Epithelial cell of alveolus of lung (primary cell): ENCODE measurements at places on chromosomes 6 and 20. TPM values are rescaled to one million over a fixed set of nuclear protein-coding genes. Genes with fewer than 3 reads are reported as not detected.

SLC17A1 gene
- total RNA-seq: not detected in 2 replicates

PTGIS gene
- total RNA-seq: 3.6 and 6.3 TPM in 2 replicates

CDK19 gene
- 8.3 and 16.6 TPM in 2 replicates for total RNA-seq

OOEP gene
- total RNA-seq: 0.78 TPM in 1 of 2 replicates, not detected in the other

C6orf52 gene
- 3.9 TPM in 1 of 2 replicates, not detected in the other for total RNA-seq

SLC35B2 gene
- 82.9 and 95.5 TPM in 2 replicates for total RNA-seq

SNAI1 gene
- 11.7 and 12.4 TPM in 2 replicates for total RNA-seq

MARCKS gene
- total RNA-seq: 121 and 182 TPM in 2 replicates

HLA-DOA gene
- total RNA-seq: 0.16 TPM in 1 of 2 replicates, not detected in the other

RIN2 gene
- 25.9 and 26.6 TPM in 2 replicates for total RNA-seq

RIMS1 gene
- 0.16 and 0.91 TPM in 2 replicates for total RNA-seq

DEFB132 gene
- not detected in 2 replicates for total RNA-seq

ABT1 gene
- total RNA-seq: 15.0 and 19.6 TPM in 2 replicates

KIF6 gene
- under 0.01 and 0.32 TPM in 2 replicates for total RNA-seq

OXT gene
- total RNA-seq: not detected in 2 replicates

RSPO3 gene
- 0.26 and 3.8 TPM in 2 replicates for total RNA-seq

TMX4 gene
- 17.1 and 25.3 TPM in 2 replicates for total RNA-seq

PCSK2 gene
- total RNA-seq: 0.48 TPM in 1 of 2 replicates, not detected in the other

MMP24OS gene
- total RNA-seq: 31.9 and 36.7 TPM in 2 replicates

ANKRD66 gene
- total RNA-seq: not detected in 2 replicates

SERINC3 gene
- total RNA-seq: 74.5 and 93.3 TPM in 2 replicates

SLC17A5 gene
- 16.0 and 21.2 TPM in 2 replicates for total RNA-seq

SCGN gene
- not detected in 2 replicates for total RNA-seq

KIF25 gene
- total RNA-seq: 0.56 TPM in 1 of 2 replicates, not detected in the other

OR12D3 gene
- total RNA-seq: not detected in 2 replicates

C6orf118 gene
- total RNA-seq: not detected in 2 replicates

EPHA7 gene
- 1.2 and 1.4 TPM in 2 replicates for total RNA-seq

LGSN gene
- total RNA-seq: not detected in 2 replicates

IMPG1 gene
- 0.26 TPM in 1 of 2 replicates, not detected in the other for total RNA-seq

HUS1B gene
- 0.40 and 0.91 TPM in 2 replicates for total RNA-seq

SMLR1 gene
- total RNA-seq: not detected in 2 replicates

PGC gene
- total RNA-seq: 0.24 TPM in 1 of 2 replicates, not detected in the other

RANBP9 gene
- 21.1 and 32.5 TPM in 2 replicates for total RNA-seq

BCAS1 gene
- total RNA-seq: not detected in 2 replicates

PRSS35 gene
- 1.6 and 3.7 TPM in 2 replicates for total RNA-seq

MAFB gene
- total RNA-seq: 0.39 and 3.0 TPM in 2 replicates

TTBK1 gene
- not detected in 2 replicates for total RNA-seq

TP53TG5 gene
- total RNA-seq: not detected in 2 replicates

WASF1 gene
- total RNA-seq: 10.2 and 24.8 TPM in 2 replicates

HCRTR2 gene
- not detected in 2 replicates for total RNA-seq

GPR63 gene
- 0.64 and 1.7 TPM in 2 replicates for total RNA-seq

NKAPL gene
- total RNA-seq: 2.3 and 2.5 TPM in 2 replicates

SKIC2 gene
- 40.0 and 43.1 TPM in 2 replicates for total RNA-seq

COL20A1 gene
- total RNA-seq: not detected in 2 replicates

ID4 gene
- total RNA-seq: 0.52 and 11.9 TPM in 2 replicates

CTAGE9 gene
- not detected in 2 replicates for total RNA-seq

BFSP1 gene
- total RNA-seq: 2.7 and 6.4 TPM in 2 replicates

GPR6 gene
- not detected in 2 replicates for total RNA-seq
